ENCODE measurements at places on chromosomes 7 and 10.
A peak's percentile ranks its signal among the peaks of the same experiment; 100 is the strongest.

DNA sequence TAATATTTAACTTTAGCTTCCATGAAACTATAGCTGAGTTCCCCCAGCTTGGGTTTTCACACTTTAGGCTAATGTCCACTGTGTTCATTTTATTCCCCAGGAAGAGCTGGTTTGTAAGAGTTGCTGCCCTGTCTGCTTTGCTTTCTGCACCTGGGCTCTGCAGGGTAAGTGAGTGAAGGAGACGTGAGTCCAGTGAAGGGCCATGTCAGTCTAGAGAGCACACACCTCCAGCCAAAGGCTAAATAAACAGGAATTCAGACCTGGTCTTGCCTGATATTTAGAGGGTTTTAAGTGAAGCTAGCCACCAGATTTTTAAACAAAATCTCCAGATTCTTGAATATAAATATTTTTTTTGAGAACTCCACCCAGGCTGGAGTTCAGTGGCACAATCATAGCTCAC lies 24.5 kb upstream of the FZD1 start:
- DNase-seq, result no peak

DNA sequence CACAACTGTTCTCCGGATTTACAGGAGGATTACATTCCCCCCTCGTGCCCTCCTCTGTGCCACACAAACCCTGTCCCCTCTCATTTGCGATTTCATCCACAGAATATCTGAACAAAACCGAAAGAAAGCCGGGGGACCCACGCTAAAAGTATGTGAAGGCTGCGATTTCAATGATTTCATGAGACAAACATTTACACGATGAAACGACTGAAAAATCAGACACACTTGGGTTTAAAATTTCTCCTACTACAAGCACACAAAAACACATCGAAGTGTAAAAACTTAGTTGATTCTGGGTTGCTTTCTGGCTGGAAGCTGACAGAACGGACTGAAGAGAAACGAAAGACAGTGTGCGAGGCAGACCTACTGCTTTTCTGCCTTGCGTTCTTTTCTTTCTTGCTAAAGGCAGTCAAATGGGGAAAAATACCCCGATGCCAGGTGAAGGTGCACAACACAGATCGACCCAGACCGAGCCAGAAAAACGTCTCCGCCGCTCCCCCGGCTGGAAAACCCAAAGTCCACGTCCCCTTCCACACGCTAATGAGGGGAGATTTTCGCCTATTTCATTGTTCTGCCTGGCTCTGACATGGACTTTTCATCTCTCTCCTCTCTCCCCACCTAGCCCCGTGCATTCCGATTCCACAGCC lies 1.2 kb downstream of the HIPK2 start:
- DNase-seq, result peak; percentile 65

- no peak for DNase-seq
These were observed 265.9 kb upstream of the MKLN1 start for GRCh38 chr7:131061818-131062217.

DNA sequence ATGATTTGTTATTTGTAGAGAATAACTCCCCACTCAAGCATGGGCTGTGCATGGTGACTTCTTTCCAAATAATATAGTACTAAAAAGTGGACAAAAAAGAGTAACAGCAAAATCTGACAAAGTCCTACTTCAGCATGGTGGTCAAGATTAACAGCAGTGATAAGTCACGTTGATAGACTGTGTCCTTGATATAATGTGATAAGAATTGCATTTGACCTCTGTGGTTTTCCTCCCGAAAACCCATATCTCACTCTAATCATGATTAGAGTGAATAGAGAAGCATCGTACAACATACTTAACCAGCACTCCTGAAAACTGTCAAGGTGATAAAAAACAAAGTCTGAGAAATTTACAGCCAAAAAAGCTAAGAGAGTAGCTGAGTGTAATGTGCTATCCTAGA lies 42.4 kb downstream of the REEP3 start:
- DNase-seq, result no peak

DNA sequence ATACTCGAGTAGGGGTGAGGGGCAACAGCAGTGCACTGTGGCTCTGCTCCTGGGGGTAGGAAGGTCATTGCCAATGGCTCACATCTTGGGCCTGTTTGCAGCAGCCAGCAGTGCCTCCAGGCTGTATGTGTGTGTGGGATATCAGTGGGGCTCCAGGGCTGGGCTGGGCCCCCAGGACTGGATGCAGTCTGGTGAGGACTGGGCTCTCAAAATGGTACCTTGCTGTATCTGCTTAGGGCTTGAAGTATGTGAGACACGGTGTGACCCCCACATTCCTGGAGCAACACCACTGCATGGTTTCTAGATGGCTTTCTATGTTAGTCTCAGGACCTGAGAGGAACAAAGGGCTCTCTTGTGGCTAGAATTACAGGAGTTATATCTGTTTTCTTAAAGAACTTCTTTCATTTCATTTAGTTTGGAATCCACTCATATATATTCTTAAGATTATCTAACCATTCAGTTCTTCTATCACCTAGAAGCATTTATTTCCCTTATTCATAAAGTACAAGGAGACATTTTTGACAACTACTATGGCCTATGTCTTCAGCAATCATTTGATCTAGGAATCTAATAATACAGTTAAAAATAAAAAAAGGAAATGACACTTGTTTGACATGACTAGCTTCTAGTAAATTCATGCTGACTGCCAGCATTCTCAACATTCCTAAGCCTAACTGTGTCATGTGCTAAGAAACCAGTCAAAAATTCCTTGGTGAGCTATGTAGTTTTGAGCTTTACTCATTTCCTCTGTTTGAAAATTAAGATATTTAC lies 443.2 kb upstream of the SEMA3A start:
- DNase-seq, result no peak

DNA sequence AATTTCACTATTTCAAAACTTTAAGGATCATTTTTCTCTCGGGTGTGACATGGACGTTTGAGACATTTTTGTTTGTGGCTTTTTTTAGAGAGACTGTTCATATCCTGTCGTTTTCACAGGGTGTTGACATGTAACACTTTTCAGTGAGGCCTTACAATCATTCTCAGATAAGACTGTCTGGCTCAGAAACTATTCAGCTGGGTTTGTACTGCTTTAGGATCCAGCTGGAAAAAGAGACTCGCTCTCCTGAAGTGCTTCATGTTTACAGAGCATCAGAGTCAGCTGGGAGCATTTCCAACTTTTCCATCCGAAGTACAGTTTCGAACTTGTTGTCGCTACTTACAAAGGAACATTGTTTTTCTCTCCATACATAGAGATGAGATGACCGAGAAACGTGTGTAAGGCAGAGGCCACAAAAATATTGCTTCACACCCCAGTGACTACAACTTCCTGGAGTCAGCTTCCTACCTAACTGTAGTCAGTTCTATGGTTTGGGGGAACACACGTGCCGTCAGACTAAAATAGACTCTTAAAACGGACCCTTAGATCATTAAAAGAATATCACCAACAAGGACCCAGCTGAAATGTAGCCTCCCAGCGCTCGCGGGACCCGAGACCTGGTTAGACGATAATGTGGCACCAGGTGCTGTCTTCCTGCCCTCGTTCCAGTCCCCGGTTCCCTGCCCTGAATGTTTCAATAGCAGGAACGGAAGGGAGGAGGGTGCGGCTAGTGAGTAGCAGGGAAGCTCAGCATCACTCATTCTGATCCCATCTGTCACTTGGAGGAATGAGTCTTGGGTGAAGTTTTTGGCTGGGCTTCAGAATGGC lies 78.0 kb downstream of the MKI67 start:
- DNase-seq, result peak; percentile 23

DNA sequence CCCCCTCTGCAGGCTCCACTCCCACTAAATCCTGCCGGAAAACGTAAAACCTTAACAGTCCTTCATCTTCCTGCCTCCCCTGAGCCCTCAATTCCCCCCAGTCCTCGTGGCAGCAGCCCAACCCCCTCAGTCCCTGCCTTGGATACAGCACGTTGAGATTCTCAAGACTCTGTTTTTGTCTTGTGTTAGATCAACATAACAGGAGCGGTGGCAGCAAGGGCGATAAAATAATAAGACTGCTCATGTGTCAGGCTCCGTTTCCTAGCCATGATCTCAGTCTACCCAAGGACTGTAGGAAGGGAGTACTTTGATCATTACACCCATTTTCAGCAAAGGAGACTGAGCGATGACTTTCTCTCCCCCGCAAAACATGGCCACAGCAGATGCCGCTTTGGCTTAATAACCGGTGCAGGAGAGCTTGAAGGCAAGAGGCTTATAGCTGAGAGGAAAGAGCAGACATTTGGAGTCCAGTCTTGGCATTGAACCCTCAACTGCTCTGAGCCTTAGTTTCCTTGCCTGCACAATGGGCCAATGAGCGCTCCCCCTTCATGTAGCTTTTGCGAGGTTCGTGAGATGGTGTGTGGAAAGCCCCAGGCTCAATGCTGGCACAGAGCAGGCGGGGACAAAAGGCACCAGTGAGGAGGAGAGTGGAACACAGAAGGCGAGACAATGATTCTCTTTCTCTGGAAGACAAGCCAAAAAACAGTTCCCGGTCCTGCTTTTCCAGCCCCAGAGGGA lies 42.1 kb upstream of the PCBD1 start:
- no peak for DNase-seq

- DNase-seq, result no peak
These were observed 291.2 kb upstream of the MEOX2 start for GRCh38 chr7:15977663-15978062.

- no peak for DNase-seq
These were observed 309.0 kb downstream of the GPAM start for GRCh38 chr10:111874576-111874975.

GRCh38 chr7:12643001-12643643 lies 44.3 kb upstream of the ARL4A start:
- DNase-seq, result no peak

GRCh38 chr7:55058314-55058713 lies 39.5 kb downstream of the EGFR start:
- no peak for DNase-seq

DNA sequence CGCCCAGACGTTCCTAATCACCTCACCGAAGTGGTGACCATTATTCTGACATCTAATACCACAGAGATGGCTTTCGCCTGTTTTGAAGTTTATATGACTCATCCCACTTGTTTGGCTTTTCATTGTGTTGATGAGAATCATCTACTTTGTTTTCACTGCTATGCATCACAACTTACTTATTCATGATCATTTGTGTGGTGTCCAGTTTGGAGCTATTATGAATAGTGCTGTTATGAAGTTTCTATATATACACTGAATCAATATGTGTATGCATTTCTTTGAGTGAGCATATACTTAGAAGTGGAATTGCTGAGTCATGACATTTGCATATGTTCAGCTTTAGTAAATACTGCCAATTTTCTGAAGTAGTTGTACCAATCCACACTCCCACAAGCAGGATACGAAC lies 38.6 kb upstream of the TNKS2 start:
- DNase-seq, result no peak

GRCh38 chr7:19397911-19398310 lies 252.7 kb upstream of the FERD3L start:
- no peak for DNase-seq

DNA sequence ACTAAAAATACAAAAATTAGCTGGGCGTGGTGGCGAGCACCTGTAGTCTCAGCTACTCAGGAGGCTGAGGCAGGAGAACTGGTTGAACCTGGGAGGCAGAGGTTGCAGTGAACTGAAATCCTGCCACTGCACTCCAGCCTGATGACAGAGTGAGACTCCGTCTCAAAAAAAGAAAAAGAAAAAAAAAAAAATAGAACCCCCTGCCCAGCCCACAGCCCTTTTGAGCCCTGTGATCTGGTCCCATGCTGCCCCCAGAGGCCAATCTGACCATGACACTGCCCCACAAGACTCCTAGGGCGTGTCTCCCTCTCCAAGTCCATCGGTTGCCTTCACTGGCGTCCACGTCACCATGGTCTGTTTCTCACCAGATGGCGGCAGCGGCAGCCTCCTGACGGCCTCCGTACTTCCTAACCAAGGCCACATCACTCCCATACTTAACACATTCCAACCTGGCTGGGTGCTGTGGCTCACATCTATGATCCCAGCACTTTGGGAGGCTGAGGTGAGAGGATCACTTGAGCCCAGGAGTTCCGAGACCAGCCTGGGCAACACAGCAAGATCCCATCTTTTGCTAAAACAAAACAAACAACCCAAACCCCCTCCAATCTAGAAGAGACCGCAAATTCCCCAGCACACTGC lies 18.0 kb downstream of the STX1A start:
- DNase-seq, result peak; percentile 80

DNA sequence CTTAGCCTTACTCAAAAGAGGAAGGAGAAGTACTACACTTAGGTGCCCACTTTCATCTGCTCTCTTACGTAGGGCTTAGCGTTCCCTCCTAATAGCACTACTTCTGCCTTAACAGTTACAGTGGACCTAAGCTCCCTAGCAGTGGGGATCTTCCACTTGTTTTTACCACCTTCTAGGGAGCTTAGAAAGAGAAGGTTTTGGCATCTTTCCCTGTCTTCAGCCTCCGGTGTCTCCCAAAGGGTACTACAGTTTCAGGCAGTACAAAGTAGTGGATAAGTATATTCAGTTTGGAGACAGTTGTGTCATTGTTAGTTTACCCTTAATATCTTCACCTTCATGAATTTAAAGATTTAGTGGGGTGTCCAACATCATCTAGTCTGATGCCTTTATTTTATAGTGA lies 14.6 kb downstream of the CHRM2 start:
- no peak for DNase-seq

GRCh38 chr10:16521311-16522016 lies at the start of gene C1QL3:
C1QL3 (minus strand) TSS chr10:16521879; CDS start chr10:16521065, 814 bp downstream.
- no peak for DNase-seq

DNA sequence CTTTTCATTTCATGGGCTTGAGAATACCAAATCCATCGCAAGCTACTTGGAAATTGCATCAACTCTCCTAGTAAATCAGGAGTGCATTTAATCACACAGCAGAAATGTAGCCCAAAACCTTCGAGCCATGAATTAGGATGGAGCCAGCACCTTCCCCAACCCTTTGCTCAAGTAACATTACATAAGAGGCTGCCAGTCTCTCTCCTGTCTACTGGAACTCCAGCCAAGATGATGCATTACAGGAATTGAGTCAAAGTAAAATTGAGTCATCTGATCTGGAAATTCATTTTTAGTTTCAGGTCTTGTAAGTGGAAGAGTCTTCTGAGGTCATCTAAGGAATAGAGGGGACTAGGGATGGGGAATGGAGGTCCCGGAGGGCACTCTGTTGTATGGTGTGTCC lies 69.7 kb upstream of the FHIP2A start:
- no peak for DNase-seq

DNA sequence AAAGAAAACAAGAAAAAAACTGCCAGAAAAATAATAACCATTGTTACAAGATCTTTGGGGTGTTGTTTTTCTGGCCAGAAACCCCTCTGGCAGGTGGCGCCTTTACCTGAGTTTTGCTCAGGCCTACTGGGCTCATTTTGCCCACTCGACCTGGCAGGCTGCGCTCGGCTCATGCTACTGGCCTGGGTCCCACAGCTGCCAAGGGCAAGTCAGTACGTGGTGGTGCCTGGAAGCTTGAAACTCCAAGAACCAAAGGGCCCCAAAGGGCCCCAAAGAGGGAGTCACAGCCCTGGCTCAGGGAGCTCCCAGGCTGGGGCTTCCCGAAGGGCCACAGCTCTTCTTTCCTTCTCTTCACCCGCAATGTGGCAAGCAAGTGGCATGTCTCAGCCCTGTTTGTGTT lies 42.7 kb downstream of the CACUL1 start:
- no peak for DNase-seq

- DNase-seq, result no peak
These were observed 185.4 kb upstream of the FOXP2 start for GRCh38 chr7:114229246-114229645.

- DNase-seq, result no peak
These were observed 82.4 kb upstream of the KCND2 start for GRCh38 chr7:120190566-120190965.

GRCh38 chr10:103510046-103510685 lies 16.7 kb downstream of the NEURL1 start:
- no peak for DNase-seq
